ENCODE measurements at places on chromosomes 6 and 20.

GRCh38 chr6:124285146-124285545, 481.5 kb downstream of the NKAIN2 start:
- H3K4me3 ChIP-seq = no peak overlapping the region
- DNase-seq = no peak
- no peaks in the 10 kb centered on the region for H3K27me3 ChIP-seq
- no peaks in the 10 kb centered on the region for H3K4me1 ChIP-seq
- no peak overlapping the region for H3K27ac ChIP-seq

DNA sequence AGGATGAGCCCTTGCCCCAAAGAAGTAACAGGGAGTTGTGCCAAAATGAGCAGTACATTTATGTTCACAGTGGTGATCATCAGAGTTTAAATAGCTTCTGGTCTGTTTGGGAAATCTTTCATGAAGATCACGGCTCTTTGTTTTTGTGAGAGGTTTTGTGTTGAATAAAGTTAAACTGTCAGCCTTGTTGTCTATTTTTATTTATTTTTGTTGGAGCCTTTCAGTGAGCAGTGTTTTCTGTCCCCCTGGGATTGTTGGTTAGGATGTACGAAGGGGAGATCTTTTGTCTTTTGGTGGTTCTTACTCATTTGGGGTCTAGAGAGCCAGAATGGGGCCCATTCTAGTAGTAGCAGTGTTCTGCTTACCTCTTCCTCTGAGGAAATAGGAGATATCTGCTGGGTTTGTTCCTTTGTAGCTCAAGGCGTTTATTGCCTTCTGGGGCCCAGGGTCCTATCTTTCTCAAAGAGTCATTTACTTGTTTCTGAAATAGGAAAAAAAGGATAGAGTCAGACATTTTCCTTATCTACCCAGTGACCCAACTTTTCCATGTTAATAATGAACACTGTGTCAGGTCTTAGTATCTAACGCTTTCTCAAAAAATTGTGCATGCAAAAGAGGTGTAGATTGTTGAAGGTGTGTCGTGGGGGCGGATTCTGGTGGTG, 157.4 kb downstream of the JARID2 start:
- H3K27me3 ChIP-seq = no peaks in the 10 kb centered on the region
- peak overlapping the region; percentile 39 for H3K4me3 ChIP-seq
- H3K27ac ChIP-seq = peak overlapping the region; percentile 10

- H3K27me3 ChIP-seq = peaks cover 72% of the 10 kb centered on the region
- H3K4me3 ChIP-seq = no peak overlapping the region
- peaks cover 26% of the 10 kb centered on the region for H3K4me1 ChIP-seq
- H3K36me3 ChIP-seq = peaks cover 2% of the 10 kb centered on the region
Measured at GRCh38 chr6:149988550-149989346, 25.0 kb downstream of the ULBP1 start.

- H3K4me1 ChIP-seq = peaks cover 3% of the 10 kb centered on the region
Measured at GRCh38 chr6:158536084-158536890, 23.6 kb upstream of the TMEM181 start.

DNA sequence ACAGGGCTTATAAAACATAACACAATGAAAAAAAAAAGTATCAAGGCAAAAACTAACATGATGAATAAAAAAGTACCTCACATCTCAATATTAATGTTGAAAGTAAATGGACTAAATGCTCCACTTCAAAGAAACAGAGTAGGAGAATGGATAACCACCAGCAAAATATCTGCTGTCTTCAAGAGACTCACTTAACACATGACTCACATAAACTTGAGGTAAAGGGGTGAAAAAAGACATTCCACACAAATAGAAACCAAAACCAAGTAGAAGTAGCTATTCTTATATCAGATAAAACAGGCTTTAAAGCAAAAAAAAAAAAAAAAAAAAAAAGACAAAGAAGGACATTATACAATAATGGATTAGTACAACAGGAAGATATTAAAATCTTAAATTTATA, 86.9 kb downstream of the TBC1D32 start:
- H3K36me3 ChIP-seq = peaks cover 80% of the 10 kb centered on the region
- no peaks in the 10 kb centered on the region for H3K27me3 ChIP-seq
- H3K27ac ChIP-seq = no peak overlapping the region
- H3K4me3 ChIP-seq = no peak overlapping the region
- DNase-seq = no peak

DNA sequence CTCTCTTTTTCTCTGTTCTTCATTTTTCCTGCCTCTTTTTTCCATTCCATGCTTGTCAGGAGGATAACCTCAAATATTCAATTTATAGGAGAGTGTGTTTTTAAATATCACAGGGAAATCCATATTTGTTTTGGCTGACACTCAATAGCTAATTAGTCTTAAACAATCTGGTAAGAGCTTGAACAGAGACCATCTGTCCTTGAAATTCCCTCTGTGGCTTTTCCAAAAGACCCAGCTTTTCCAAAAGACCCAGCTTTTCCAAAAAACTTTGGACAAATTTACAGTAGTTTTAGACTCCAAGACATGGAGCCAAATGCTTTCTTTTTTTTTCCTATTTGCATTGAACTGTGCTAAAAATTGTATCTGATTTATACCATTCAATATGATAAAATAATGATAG, 127.4 kb upstream of the FAM83B start:
- no peaks in the 10 kb centered on the region for H3K36me3 ChIP-seq
- H3K4me1 ChIP-seq = no peaks in the 10 kb centered on the region
- DNase-seq = no peak
- no peak overlapping the region for H3K4me3 ChIP-seq
- no peak overlapping the region for H3K27ac ChIP-seq
- no peaks in the 10 kb centered on the region for H3K27me3 ChIP-seq

- no peak overlapping the region for H3K4me3 ChIP-seq
- no peaks in the 10 kb centered on the region for H3K27me3 ChIP-seq
- no peaks in the 10 kb centered on the region for H3K4me1 ChIP-seq
- H3K27ac ChIP-seq = no peak overlapping the region
- no peaks in the 10 kb centered on the region for H3K36me3 ChIP-seq
- no peak for DNase-seq
Measured at GRCh38 chr6:139409026-139409425, 34.6 kb upstream of the CITED2 start.

DNA sequence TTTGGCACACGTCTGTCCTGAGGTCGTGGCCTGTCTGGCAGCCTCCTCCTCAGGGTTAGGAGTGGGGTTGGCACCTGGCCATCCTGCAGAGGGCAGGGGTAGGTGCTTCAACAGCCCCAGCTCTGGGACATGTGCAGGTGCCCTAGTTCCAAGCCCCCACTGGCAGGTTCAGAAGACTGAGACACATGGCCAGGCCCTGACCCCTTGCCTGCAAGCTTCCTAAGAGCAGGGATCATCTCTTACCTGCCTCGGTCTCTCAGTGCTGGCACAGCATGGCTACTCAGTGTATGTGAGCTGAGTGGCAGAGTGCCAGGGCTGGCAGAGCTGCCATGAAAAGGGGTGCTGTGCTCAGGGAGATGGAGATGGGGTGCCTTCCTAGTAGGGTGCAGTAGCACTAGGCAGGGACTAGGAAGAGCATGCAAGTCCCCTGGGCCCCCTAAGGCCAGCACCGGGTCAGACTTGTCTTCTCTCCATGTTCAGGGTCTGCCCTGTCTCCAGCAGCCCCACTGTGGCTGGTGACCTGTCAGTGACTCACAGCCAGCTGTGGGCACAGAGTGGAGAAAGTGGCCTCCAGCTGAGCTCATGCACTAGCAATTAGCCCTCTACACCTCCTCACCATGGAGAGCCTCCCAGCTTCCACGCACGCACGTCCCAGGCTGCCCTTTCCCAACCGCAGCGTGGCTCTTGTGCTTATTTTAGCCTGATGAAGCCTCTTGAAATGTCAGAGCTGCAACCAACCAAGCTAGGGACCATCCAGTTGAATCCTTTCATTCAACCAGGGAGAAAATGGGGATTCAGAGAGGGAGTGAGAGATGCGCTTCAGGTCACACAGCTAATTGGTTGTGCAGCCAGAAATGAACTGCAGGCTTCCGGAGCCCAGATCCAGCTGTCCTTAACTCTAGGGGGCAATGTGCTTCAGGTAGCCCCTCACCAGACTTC, 116.6 kb downstream of the MRPL14 start:
- no peaks in the 10 kb centered on the region for H3K36me3 ChIP-seq
- H3K27ac ChIP-seq = no peak overlapping the region
- no peak for DNase-seq
- H3K4me1 ChIP-seq = no peaks in the 10 kb centered on the region
- peaks cover 34% of the 10 kb centered on the region for H3K27me3 ChIP-seq

DNA sequence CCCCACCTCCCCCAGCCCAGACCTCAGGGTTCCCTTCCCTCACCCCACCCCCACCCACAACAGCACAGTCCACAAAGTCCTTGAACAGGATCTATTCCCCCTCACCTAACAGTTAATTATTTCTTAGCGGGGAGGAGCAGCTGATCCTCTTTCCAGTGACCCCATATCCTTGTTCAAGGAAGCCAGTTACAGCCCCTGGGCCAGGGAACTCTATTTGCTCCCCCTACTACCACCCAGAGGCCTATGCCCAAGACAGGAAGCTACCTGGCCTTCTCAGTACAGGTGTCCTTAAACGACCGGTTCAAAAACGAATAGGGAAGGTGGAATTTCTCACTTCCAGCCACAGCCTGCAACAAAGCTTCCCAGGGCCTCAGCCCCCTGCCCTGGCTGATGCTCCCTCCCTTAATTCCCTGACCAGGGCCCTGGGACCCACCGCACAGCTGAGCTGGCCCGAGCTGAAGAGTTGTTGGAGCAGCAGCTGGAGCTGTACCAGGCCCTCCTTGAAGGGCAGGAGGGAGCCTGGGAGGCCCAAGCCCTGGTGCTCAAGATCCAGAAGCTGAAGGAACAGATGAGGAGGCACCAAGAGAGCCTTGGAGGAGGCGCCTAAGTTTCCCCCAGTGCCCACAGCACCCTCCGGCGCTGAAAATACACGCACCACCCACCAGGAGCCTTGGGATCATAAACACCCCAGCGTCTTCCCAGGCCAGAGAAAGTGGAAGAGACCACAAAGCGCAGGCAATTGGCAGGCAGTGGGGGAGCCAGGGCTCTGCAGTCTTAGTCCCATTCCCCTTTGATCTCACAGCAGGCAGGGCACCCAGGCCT, 778 bp downstream of the MCCD1 start:
- H3K4me1 ChIP-seq = peaks cover 3% of the 10 kb centered on the region
- H3K27ac ChIP-seq = no peak overlapping the region
- H3K4me3 ChIP-seq = no peak overlapping the region
- peaks cover 54% of the 10 kb centered on the region for H3K36me3 ChIP-seq
- DNase-seq = no peak

GRCh38 chr6:36758516-36759147, 61.0 kb downstream of the RAB44 start:
- DNase-seq = no peak
- H3K4me3 ChIP-seq = peak overlapping the region; percentile 63
- H3K27me3 ChIP-seq = no peaks in the 10 kb centered on the region
- H3K36me3 ChIP-seq = peaks cover 14% of the 10 kb centered on the region
- peaks cover 62% of the 10 kb centered on the region for H3K4me1 ChIP-seq
- H3K27ac ChIP-seq = peak overlapping the region; percentile 97

DNA sequence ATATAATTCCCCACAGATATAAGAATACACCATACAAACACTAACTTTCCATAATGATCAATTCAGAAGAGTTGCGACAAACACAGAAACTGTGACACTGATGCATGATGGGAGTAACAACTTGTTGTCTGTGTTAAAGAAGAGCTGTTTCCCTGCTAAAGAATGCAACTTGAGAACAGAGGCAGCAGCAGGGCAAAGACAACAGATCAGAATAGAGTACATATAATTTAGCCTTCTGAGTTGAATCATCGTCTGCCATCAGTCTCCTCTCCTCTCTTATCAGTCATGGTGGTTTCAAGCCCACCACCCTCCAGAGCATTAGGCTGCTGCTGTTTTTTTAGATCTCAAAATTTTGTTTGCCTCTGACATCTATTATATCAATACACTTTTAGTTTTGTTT, 280.4 kb downstream of the UBE3D start:
- H3K27me3 ChIP-seq = peaks cover 2% of the 10 kb centered on the region
- H3K27ac ChIP-seq = no peak overlapping the region
- no peak for DNase-seq
- no peak overlapping the region for H3K4me3 ChIP-seq
- H3K36me3 ChIP-seq = no peaks in the 10 kb centered on the region

DNA sequence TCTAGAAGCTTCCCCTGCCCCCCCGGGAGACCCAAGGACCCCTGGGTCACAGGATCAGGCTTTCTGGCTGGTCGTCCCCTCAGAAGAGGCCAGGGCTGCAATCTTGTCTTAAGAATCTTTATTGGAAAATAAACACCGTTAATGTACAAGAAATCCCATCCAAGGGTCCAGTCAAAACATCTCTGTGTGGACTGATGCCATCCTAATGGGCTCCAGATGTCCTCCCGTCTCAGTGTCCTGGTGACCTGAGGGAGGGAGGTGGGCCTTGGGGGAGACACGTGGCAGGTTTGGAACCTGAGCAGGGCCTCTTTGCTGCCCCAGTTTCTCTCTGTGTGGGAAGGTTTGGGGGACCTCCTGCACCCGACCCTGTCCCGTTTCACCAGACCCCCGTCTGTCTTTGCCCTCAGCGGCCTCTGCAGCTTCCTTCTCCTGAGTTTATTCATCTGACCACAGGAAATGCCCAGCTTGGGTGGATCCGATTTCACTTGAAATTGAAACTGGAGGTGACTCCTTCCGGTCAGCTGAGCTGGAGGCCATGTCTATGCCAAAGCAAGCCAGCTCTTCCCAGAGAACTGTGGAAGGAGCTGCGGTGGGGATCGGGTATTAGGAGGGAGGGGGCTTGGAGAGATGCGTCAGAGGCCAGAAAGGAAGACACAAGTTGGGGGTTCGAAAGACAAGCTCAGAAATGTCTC, 75.1 kb downstream of the SLC2A10 start:
- H3K36me3 ChIP-seq = no peaks in the 10 kb centered on the region
- H3K4me3 ChIP-seq = no peak overlapping the region
- H3K27ac ChIP-seq = no peak overlapping the region
- no peak for DNase-seq

- peaks cover 3% of the 10 kb centered on the region for H3K27me3 ChIP-seq
- DNase-seq = no peak
- no peak overlapping the region for H3K27ac ChIP-seq
- H3K4me1 ChIP-seq = peaks cover 6% of the 10 kb centered on the region
Measured at GRCh38 chr6:167858086-167858591, 31.4 kb downstream of the AFDN start.

- H3K27me3 ChIP-seq = peaks cover 4% of the 10 kb centered on the region
- H3K4me1 ChIP-seq = no peaks in the 10 kb centered on the region
- no peak for DNase-seq
- H3K36me3 ChIP-seq = no peaks in the 10 kb centered on the region
- no peak overlapping the region for H3K27ac ChIP-seq
Measured at GRCh38 chr6:75331151-75331550, 46.6 kb upstream of the TMEM30A start.

- H3K27ac ChIP-seq = no peak overlapping the region
- no peaks in the 10 kb centered on the region for H3K36me3 ChIP-seq
- H3K4me3 ChIP-seq = no peak overlapping the region
- peaks cover 12% of the 10 kb centered on the region for H3K27me3 ChIP-seq
Measured at GRCh38 chr20:56244259-56244658, 4.3 kb upstream of the MC3R start.

DNA sequence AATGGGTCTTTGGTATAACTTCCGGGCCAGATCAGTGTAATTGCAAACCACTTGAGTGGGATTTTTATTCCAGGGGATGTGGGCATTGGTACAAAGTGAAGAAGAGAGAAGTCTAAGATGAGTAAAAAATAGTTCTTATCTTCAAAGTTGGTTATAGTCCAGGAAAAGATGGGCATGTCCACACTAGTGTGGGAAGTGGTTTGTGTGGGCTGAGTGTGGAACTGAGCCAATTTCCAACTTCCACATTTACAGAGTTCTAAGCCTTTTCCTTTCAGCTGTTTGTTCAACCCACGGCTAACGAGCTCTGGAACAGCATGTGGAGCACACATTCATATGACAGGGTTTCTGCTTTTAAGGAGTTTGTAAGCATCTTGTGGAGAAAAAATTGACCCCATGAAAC, 72.3 kb upstream of the IFNGR1 start:
- peaks cover 11% of the 10 kb centered on the region for H3K4me1 ChIP-seq
- no peak overlapping the region for H3K4me3 ChIP-seq
- DNase-seq = no peak
- no peak overlapping the region for H3K27ac ChIP-seq
